ENCODE measurements at places on chromosomes 13 and 19.

- no peak for DNase-seq
These were observed 472.2 kb downstream of the MYO16 start for GRCh38 chr13:109101550-109102144.

- no peak for DNase-seq
These were observed 5.9 kb downstream of the FRY start for GRCh38 chr13:32037471-32037870.

- DNase-seq = peak; percentile 5
These were observed 2.9 kb downstream of the UBL3 start for GRCh38 chr13:29847501-29847983.

DNA sequence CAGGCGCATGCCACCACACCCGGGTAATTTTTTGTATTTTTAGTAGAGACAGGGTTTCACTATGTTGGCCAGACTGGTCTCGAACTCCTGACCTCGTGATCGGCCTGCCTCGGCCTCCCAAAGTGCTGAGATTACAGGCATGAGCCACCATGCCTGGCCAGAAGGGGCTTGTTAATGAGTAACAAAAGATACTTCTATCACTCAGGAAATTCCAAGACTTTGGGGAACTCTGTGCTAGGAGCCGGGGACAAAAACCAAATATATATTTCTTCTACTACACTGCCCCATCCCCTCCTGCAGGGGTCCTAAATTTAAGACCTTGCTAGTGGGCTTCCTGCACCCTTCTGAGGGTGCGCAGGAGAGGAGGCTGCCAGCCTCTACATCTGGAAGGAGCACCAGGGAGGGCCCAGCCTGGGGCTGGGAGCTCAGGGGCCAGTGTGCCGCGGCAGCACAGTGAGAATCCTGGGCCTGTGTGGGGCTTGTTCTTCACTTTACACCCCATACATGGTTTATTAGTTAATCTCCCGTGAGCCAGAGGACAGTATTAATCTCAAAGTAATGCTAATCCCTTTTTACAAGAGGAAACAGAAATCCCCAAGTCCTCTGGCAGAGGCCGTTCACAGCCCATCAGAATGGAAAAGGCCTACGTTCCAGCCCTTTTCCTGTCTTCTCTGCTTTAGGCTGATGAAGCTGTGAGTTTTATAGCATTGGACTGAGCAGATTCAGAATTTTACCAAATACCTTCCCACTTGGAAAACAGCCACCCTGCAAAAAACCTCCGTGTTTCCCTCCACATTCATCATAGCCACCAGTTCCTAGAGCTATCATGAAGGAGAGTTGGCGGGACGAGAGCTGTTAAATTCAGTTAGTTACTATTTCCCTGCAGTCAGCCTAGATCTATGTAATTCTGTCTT is 44.4 kb upstream of the NPAS1 start:
- DNase-seq = no peak

DNA sequence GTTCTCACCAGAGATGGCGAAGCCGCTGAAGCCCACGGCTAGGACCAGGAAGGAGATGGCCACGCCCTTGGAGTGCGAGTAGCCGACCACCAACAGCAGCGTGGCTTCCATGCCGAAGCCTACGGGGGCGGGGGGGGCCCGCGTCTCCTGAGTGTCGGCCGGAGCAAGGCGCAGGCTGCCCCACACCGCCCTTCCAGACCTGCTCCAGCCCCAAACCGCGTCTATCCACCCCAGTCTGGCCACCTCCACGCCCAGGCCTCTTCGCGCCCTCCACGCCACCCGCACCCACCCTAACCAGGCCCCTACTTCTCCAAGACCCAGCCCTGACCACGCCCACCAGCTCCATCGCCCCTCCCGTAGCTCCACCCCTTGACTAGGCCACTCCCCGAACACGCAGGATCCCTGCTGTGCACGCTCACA is 6.2 kb downstream of the GFY start:
- DNase-seq = peak; percentile 29

GRCh38 chr19:31389874-31390273 is 40.6 kb upstream of the TSHZ3 start:
- no peak for DNase-seq

GRCh38 chr13:31595563-31595962 is 143.8 kb upstream of the RXFP2 start:
- DNase-seq = no peak

DNA sequence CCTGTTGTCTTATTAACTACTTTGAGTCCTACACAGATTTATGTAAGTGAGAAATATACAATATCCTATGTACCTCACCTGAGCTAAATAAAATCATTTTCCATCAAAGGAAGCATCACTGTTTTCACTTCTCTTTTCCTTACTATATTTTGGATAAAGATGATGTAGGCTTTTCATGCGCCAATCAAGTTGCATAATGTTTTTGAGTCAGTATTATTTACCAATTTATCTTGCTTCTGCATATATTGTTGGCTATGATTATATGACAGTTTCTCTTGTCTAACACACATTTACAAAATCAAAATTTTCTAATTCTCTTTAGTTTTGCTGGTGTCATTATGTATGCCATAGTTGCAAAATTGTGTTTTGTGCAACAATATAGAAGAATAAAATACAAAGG is 67.9 kb upstream of the FRY start:
- no peak for DNase-seq

GRCh38 chr19:38977445-38978325 is 2.1 kb upstream of the FBXO17 start:
- no peak for DNase-seq

GRCh38 chr19:51820831-51821446 is 26.0 kb downstream of the FPR3 start:
- no peak for DNase-seq

- no peak for DNase-seq
These were observed 35.1 kb downstream of the ENOX1 start for GRCh38 chr13:43751624-43752023.

DNA sequence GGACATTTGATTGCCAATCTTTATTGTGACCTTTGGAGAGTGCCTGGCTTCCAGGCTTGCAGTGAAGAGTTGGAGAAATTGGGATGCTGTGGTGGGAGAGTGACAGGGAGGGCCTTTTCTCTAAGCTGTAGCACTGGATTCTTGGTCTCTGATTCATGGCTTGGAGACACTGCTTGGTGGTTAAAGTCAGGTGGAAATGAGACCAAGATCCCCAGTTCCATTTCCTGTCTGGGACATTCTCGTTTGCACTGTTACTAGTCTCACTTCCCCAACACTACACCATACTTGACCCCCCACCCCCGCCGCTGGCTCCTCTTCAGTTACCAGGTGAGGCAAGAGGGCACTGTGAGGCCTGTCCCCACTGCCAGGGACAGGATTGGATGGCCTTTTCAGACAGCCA is 2.9 kb downstream of the SUPT5H start:
- no peak for DNase-seq

GRCh38 chr13:42553098-42554046 is 20.6 kb upstream of the TNFSF11 start:
- no peak for DNase-seq

- DNase-seq = peak; percentile 45
These were observed 52.9 kb downstream of the OR10H4 start for GRCh38 chr19:16001481-16002312.

DNA sequence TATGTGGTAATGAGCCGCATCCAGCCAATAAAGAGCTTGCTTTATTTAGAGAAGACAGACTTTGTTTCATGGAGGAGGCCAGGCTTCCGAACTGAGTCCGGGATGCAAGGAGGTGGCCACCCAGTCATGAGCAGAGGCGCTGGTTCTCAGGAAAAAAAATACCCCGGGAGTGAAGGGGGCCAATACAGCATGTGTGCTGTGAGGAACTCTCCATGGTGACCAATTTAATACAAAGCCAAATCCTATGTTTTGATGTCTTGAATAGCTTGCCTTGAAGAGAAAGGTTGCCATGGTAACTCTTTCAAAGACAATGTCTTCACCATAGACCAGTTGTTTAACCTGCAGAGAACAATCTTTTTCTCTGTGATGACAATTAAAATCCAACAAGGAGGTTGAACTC is 43.4 kb upstream of the PDCD5 start:
- no peak for DNase-seq

GRCh38 chr19:38543807-38544568 is 73.8 kb downstream of the MAP4K1 start:
- DNase-seq = peak; percentile 33

DNA sequence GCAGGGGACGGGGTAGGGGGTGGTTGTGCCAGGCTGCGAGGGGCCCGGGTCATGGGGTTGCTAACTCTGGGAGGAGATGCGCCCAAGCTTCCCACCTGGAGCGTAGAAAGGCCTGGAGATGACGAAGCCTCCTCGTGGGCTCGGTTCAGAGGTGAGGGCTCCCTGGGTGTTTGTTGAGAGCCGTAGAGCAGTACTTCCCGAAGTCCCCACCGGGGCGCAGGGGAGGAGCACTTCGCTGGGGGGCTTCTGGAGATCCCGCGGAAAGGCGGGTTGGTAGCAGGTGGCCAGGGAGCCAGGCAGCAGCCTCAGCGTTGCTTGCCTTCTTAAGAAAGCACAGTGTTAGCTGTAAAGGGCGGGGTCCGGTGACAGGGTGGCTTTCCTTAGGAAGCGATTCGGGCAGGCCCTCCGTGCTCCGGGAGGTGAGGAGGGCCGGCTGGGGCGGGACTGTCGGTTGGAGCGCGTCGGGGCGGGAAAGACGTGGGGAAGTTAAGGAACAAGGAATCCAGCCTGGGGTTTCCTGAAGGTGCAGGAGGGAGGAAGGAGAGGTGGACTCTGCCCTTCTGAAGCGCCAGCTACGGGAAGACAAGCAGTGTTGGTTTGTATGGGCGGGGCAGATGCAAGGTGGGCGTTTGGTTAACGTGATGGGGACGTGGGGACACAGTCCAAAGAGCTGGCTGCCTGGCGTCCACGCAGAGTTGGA is 3.3 kb downstream of the VSTM2B start:
- no peak for DNase-seq

DNA sequence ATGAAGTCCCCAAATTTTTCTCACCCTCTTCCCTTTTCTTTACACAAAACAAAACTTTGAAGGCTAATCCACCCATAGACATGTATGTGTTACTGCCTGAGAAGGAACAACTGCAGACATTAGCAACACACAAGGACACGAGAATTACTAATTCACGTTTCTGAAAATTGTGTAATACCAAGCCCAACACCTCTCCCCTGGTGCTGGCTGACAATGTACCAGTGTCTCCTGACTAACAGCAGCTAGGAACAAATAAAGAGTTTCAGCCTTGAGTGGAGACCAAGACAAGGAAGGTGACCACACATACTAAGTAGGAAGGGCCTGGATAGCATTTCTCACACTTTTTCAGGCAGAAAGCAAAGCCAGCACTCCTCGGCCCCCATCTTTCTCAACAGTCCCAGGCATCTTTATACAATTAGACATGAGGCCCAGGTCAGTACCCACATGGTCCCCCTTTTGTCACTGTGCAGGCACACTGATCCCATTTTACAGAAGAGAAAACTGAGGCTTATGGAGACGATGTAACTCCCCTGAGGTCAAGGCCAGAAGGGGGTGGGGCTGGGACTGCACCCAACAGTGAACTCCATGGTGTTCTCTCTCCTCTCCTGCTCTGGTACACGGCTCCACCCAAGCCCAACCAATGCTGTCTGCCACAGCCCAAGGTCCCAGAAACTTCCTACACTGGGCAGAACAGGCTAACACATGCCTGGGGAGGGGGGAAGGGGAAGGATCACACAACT is 8.7 kb downstream of the BRD4 start:
- DNase-seq = no peak

DNA sequence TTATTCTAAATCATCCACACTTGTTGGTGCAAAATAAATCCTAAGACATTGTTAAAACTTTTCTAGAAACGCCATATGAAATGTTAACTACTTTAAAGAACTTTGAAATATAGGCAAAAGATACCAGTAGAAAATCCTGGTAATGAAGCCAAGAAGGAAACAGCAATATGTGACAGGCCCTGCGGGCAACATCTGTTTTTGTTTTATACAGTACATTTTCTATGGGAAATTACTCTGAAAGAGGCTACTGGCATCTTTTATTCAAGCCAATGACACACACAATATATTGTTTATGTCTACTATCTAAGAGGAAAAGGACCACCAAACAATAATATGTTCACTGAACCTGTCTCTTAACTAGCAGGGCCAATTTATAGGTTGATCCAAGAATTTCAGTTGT is 829.7 kb downstream of the PCDH17 start:
- no peak for DNase-seq

DNA sequence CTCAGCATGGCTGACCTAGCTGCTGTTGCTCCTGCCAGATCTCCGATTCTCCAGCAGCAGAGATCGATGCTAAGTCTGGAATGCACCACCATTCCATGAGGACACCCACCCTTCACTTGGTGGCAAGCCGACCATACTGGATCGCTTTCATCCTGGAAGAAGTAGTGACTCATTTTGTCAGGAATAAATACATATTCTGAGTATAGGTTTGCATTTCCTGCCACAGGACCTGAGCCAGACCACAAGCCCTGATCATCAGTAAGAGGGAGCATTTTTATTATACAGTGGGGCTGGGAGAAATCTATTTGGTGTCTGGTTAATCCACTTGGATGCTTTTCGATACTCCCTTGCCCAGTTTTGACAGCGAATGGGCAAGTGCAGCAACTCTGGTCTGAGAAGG is 10.9 kb upstream of the KCTD15 start:
- no peak for DNase-seq

DNA sequence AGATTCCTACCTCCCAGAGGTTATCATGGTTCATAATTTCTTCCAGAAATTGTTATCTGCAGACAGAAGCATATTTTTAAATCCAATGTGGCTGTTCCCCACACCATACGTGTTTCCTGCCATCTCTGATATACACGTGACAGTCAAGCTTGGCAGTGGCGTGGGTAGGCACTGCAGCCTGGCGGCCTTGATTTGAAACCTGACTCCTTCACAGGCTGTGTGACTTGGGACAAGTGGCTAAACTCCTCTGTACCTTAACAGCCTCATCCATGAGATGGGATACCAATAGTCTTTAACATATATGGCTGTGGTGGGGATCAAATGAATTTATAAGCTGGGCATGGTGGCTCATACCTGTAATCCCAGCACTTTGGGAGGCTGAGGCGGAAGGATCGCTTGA is 33.2 kb downstream of the DPF1 start:
- DNase-seq = no peak

GRCh38 chr13:21590231-21590630 is 13.7 kb downstream of the MICU2 start:
- DNase-seq = no peak

DNA sequence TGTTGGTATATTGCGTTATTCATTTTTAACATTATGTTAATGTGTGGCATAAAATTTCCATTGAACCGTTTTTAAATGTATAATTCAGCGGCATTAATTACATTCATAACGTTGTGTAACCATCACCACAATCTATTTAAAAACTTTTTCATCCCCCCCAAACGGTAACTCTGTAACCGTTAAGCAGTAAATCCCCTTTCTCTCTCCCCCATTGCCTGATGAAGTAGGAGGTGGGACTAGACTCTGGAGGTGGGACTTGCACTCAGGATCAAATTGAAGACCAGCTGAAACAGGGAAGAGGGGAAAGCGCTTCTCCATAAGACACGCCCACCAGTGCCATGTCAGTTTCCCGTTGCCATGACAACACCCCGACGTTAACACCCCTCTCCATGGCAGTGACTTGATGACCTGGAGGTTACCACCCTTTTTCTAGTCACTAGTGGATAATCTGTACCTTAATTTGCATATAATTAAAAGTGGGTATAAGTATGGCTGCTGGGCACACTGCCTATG is 16.8 kb downstream of the CLEC11A start:
- no peak for DNase-seq
